ENCODE measurements at places on chromosomes 2 and 18.

- no peak for DNase-seq
These were observed 64.5 kb downstream of the TACR1 start for GRCh38 chr2:75134860-75135259.

DNA sequence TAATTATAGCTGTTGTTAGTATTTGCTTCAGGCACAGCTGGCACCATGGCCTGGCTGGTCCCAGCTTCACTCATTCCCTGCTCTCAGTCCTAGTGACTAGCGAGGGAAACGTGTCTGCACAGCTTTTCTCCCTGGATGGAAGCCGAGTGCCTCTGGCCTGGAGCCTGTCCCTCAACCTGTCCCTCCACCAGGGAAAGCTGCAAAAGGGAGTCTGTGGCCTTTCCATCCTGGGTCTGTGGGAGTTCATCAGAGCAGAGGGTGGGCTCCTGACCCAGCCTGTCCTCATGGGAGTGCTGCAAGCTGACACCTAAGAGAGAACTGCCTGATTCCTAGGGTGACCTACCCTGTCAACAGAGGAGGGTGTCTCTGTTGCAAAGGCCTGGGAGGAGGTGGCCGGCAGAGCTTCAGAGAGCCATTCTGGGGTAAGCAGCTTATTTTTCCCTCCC is 118.3 kb downstream of the CAPN13 start:
- no peak for DNase-seq

GRCh38 chr2:187642498-187642897 is 88.3 kb upstream of the TFPI start:
- DNase-seq, result no peak

DNA sequence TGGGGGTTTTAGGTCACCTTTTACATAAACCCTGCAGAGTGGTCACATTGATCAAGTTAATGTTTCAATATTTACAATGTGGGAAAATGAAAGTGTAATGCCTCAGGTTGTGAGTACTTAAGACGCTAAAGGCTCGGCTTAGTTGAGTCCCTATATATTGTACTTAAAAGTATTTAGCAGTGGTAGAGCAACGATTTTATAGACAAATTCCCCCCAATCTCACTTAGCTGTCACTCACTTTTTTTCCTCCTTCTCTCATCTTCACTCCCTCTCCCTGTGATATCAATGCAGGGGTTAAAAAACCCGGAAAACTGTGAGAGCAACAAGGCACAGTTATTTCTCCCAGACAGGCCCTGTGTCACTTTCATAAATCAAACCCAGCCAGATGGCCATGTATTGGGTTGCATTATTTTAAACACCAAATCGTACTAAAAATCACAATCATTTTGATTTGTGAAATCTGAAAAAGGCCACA is 5.4 kb downstream of the POU3F3 start:
- no peak for DNase-seq

DNA sequence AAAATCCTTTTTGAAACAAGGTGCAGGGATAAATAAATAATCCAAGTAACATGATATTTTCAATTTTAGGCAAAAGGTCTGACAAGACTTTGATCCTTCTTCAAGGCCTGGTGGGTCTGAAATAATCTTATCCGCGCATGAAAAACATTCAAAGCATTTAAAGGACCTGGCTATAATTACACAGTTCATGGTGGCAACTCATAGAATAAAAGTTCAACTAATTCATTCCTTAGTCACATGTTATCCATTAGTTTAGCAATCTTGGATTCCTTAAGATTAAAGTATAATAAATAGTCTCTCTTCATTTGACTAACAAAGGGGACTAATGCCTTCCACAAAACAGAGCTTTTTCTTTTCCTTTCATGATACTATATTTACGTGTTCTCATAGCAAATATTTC is 21.0 kb upstream of the SLC38A11 start:
- DNase-seq, result no peak

GRCh38 chr18:26634631-26635030 is 86.3 kb upstream of the KCTD1 start:
- DNase-seq, result no peak

GRCh38 chr18:78768656-78769501 is 210.7 kb upstream of the SALL3 start:
- DNase-seq, result no peak

- no peak for DNase-seq
These were observed 459.9 kb upstream of the CELF4 start for GRCh38 chr18:38025433-38026038.

DNA sequence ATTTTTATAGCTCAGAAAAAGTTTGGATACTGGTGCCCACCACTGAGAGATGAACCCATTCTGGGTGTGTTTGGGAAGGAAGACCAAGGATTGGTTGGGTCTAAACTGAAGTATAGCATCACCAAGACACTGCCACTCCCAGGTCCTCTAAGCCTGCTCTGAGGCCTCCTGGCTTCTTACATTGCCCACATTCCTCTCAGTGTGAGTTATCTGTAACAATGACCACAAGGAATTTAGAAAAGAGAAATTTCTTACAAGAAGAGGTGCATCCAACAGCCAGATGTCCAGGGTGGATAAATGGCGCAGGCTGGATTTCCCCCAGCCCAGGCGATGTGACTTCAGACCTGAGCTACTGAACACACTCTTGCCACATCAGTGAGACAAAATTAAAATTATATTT is 1.6 kb upstream of the GPR45 start:
- DNase-seq, result no peak

- no peak for DNase-seq
These were observed 201.7 kb upstream of the STON1 start for GRCh38 chr2:48328159-48328809.

GRCh38 chr18:3603421-3604234 is 153.7 kb downstream of the TGIF1 start:
- DNase-seq, result no peak

GRCh38 chr2:157872791-157873190 is 3.3 kb downstream of the ACVR1 start:
- no peak for DNase-seq

GRCh38 chr2:173290518-173290917 is 64.2 kb upstream of the CDCA7 start:
- DNase-seq, result no peak

GRCh38 chr18:55239740-55240139 is 280.5 kb upstream of the CCDC68 start:
- no peak for DNase-seq

GRCh38 chr2:25184254-25184653 is 15.9 kb upstream of the POMC start:
- no peak for DNase-seq

DNA sequence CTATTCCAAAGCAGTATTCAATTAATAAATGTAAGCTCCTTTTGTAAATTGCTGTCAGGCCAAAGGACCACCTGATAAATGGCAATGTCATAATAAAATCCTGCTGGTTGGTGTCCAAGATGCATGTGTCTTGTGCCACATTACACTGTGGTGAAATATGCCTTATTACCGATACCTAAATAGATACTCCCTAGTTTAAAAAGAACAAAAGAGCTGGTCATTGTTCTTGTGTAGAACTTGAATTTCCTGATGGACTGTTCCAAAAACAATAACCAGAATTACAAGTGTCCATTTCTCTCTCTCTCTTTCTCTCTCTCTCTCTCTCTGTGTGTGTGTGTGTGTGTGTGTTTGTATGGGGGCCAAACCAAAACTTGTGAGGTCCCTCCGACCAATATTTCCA is 13.8 kb upstream of the LPIN1 start:
- DNase-seq, result no peak

- DNase-seq, result no peak
These were observed 137.4 kb downstream of the AKAIN1 start for GRCh38 chr18:5059696-5060032.

DNA sequence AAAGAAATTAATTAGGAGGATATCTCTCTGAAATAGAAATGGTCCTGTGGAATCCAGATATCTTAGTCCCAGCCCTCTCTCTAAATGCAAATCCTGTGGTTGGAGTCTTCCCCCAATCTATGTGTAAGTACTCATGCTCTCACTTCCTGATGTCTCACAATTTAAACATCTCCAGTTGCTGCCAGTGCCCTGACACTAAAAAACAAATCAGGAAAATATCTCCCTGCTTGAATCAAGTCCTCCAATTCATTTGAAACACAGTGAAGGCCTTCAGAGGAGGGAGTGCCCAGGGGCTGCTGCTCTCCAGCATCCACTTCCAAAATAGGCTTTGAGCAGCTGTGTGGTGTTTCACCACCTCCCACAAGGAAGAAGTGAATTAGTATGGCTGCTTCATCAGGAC is 413.8 kb downstream of the RAD51AP2 start:
- DNase-seq, result no peak

GRCh38 chr2:42809819-42810120 is 17.4 kb upstream of the HAAO start:
- no peak for DNase-seq

GRCh38 chr18:10131460-10132395 is 217.9 kb downstream of the VAPA start:
- DNase-seq, result no peak

DNA sequence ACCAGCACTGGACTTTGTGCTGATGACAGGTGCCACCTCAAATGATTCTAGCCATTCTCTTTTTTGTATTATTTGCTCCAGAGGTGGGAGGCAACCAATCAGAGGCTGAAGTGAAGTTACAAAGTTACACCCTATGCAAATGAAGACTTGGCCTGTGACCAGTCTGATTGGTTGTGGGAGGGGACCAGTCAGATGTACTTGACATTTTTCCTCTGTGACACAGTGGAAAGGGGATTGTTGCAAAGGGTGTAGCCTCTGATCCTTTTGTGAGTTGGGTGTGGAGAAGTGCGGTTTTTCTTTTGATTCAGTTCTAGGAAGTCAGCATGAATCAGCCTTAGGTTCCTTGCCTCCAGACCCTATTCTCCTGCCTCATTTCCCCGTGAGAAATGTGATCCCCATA is 244.0 kb downstream of the ARL6IP6 start:
- DNase-seq, result no peak

DNA sequence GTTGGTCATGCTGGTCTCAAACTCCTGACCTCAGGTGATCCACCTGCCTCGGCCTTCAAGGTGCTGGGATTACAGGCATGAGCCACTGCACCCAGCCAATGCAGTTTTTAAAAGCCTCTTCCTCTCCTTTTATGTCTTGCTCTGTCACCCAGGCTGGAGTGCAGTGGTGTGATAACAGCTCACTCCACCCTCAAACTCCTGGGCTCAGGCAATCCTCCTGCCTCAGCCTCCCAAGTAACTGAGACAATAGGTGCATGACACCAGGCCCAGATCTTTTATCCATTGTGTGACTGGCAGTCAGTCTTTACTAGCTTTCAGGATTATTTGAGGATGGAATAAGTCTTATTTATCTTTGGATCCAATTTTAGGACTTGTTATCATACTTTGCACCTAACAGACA is 13.2 kb downstream of the KCTD18 start:
- DNase-seq, result no peak

- DNase-seq, result no peak
These were observed 126.8 kb downstream of the ZNF521 start for GRCh38 chr18:25225151-25225550.

- no peak for DNase-seq
These were observed 42.4 kb upstream of the C1GALT1C1L start for GRCh38 chr2:43718530-43719124.
